Epithelial cell of esophagus (primary cell): ENCODE measurements at places on chromosomes 7 and 10.

- peak; percentile 45 for DNase-seq
Observed at GRCh38 chr10:52488606-52489485, 174.8 kb downstream of the DKK1 start.

- no peak for DNase-seq
Observed at GRCh38 chr7:101180130-101180755, at the start of gene NAT16. NAT16 (minus strand) TSS chr7:101180293; CDS start chr7:101174807, 5,486 bp downstream.

DNA sequence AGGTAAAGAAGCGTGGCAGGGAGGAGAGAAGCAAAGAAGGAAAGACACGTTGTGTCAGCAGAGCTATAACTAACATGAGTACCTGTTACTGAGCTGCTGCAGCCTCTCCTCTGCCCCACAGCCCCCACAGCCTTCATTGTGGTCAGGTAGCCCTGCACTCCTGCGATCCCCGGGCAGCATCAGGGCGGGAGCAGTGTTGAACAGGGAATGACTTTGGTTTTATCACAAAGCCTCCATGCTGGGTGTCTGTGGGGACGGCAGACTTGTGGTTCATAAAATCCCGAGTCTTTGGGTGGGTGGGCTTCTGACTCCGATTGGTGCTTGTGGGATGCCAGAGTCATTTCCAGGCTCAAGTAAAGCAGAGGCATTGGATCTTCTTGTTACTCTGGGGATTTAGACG, 14.8 kb upstream of the PRKAG2 start:
- no peak for DNase-seq

GRCh38 chr10:71974489-71975021, 10.4 kb downstream of the CHST3 start:
- DNase-seq: peak; percentile 86

GRCh38 chr10:107264742-107265141, 100.2 kb upstream of the SORCS1 start:
- no peak for DNase-seq

DNA sequence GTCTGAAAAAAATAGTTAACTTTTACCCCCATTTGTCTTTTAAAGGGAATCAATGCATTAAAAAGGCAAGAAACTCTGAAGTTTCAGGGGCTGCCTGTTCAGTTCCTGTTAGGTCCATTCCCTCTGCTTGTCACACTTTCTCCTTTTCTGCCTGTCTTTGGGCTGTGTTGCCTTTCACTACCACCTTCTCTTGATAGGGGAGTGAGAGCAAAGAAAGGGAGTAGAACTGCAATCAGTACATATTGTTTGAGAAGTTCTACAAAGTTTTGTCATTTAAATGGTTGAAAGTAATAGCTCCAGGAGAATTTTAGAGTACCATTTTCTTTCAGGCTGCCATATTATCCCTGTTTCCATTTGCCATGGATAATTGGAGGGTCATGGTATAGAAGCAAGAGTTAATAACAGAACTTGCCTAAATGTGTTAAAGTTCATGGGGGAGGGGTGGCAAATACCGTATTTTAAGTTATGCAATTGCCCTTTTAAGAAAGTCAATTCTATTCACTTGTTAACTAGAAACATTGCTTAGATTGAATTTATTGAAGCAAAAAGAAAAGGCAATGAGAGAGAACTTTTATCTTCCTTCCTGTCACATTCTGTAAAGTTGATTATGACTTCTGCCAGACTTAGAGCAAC, 38.6 kb downstream of the MPLKIP start:
- no peak for DNase-seq

- DNase-seq: no peak
Observed at GRCh38 chr7:46245586-46246111, 324.6 kb upstream of the IGFBP3 start.

GRCh38 chr7:47520406-47520805, 61.5 kb downstream of the TNS3 start:
- DNase-seq: no peak

- DNase-seq: no peak
Observed at GRCh38 chr10:98301664-98302319, 33.8 kb upstream of the LOXL4 start.

GRCh38 chr10:103917302-103918052, 507 bp downstream of the STN1 start:
- DNase-seq: peak; percentile 51

GRCh38 chr7:75950111-75950681, 35.2 kb downstream of the POR start:
- peak; percentile 17 for DNase-seq

GRCh38 chr10:80276335-80276734, 13.1 kb downstream of the MAT1A start:
- DNase-seq: no peak

DNA sequence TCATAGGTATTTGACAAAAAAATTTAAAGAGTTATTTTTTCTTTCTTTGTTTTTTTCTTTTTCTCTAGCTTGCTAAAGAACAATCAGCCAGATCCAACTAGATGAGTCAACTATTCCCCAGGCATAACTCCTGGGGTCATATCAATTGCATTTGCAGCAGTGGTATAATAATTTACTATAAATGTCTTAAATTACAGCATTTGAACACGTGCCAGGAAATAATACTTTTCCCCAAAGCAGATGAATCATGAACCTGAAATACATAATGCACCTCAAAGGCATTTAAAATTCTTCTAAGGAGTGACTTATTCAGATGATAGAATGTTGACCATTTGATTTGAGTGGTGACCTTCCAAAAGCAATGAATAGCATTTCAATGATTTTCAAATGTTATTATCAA, 190.1 kb downstream of the LRRTM3 start:
- DNase-seq: peak; percentile 7

DNA sequence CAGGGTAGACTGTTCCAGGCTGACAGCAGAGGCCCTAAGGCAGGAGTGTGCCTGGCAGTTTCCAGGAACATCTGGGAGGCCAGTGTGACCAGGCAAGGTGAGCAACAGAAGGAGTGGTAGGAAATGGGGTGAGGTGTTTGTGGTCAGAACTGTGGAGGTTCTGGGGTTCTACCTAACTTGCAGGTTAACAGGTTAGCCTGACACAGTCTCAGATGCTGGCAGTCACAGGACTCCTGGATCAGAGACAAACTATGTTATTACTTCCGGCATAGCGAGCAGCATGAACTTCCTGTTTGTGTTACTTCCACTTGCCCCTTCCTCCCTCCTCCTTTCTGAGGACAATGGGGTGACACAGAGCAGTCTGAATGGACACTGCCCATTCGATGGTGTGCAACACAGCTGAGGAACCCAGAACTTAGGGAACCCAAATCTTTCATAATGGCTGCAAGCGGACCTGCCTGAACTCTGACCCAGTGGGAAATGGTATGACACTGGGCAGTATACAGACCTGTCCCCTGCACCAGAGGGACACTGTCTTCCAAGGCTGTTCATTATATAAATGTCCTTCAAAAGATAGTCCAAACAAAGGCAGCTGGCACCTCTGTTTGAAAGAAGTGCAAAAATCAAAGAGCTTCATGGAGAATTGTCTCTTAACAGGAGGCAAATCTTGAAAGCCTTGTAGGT, 3.9 kb upstream of the SAR1A start:
- DNase-seq: peak; percentile 37

DNA sequence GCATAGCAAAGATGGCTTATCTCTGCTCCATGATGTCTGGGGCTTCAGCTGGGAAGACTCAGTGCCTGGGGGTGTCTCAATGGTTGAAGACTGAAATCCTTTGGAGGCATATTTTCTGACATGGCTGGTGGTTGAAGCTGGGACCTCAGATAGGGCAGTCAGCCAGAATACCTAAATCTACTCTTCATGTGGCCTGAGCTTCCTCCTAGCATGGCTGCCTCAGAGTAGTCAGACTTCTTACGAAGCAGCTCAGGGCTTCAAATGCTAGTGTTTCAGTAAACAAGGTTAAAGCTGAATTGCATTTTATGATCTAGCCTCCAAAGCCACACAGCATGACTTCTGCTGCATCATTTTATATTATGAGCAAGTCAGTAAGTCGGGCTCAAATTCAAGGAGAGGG, 2.6 kb upstream of the BRAF start:
- no peak for DNase-seq

- peak; percentile 84 for DNase-seq
Observed at GRCh38 chr7:80623503-80624252, 14.8 kb upstream of the CD36 start.

- DNase-seq: no peak
Observed at GRCh38 chr10:21832821-21833130, 170.8 kb downstream of the DNAJC1 start.

DNA sequence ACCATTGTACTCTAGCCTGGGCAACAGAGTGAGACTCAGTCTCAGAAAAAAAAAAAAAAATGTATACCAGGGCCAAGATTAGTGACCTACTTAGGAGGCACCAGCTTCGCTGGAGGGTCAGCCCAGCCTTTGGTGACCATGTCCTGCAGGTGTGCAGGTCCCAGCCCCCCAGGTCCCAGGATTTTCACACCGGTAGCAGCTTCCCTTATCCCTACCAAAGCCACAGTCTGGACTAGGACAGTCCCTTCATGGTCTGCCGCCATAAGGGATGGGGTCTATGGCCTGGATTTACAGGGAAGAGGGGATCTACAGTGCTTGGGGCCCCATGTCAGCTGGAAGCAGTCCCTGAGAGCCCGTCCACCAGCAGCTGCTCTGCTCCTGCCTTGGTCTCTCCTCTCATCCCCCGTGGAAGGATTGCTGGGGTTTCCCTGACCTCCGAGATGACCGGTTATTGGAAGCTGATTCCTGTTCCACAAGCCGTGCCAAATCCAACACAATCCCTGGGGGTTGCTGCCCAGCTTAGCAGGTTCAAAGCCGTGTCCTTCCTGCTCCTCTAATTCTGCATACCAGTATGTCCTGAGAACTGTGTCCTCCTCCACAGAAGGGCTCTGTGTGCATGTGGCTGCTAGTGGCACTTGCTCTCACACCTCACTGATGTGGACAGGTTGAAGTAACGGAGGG, 11.0 kb upstream of the NDUFB2 start:
- no peak for DNase-seq

DNA sequence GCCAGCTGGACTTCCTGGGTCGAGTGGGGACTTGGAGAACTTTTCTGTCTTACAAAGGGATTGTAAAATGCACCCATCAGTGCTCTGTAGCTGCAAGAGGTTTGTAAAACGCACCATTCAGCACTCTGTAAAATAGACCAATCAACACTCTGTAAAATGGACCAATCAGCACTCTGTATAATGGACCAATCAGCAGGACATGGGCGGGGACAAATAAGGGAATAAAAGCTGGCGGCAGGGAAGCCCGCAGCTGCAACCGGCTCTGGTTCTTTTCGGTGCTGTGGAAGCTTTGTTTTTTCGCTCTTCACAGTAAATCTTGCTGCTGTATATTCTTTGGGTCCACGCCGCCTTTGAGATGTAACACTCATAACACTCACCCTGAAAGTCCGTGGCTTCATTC, 151.9 kb downstream of the GALNT17 start:
- no peak for DNase-seq

GRCh38 chr7:140334341-140335057, 63.8 kb downstream of the SLC37A3 start:
- no peak for DNase-seq

DNA sequence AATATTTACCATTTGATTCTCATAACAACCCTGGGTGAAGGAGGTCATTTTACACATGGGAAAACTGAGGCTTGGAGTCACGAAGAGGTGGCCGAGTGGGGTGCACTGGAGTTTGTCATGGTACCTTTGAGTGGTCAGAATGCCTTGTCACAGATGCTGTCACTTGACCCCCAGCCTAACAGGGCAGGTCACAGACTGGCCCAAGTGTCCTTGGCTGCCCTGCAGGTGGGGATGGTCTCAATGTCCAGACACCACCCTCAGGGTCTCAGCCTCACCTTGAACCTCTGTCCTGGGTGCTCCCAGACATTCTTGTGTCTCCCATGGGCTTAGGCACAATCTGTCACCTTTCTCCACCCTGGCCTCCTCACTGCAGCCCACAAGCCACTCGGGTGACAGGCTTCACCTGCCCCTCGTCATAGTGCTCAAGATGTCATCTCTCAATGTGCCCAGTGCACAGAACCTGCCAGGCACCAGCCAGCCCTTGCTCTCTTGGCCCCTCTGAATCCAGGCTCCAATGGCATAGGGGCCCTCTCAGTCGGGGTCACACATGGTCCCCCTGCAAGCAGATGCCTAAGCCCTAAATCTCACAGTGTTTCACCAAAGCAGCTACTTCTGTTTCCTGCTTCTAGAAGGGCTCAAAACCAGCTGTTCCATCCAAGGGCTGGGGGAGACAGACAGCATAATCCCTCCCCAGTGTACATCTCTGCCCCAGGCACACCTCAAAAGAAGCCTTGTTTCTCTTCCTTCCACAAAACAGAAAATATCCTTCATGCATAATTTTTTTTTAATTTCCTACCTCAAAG, 76.8 kb upstream of the NANOS1 start:
- DNase-seq: no peak
